ENCODE measurements at places on chromosomes 6 and 20.

- no peak for DNase-seq
Measured at GRCh38 chr20:64254156-64254555, 1.4 kb upstream of the PCMTD2 start.

GRCh38 chr20:1844325-1845162, 50.7 kb upstream of the SIRPA start:
- peak; percentile 75 for DNase-seq

- DNase-seq, result no peak
Measured at GRCh38 chr20:3994125-3994524, 21.2 kb downstream of the RNF24 start.

DNA sequence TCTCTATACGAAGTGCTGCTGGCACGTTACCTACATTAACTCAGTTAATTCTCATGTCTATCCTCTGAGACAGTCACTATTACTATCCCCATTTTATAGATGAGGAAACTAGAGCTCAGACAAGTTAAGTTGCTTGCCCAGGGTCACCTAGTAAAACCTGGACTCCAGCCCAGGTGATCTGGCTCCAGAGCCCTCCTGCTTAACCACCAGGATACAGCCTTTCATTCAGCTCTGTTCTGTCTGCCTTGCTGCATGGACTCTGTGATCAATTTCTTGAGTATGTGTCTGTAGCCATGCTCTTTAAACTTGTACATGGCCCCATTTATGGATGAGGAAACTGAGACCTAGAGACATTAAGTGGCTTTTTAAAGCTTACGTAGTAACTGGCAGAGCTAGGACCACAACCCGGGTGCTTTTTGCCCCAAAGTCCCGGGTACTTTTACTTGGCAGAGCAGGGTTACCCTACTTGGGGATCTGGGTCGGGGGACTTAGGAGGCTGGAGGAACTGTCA, 4.7 kb downstream of the CDKN1A start:
- peak; percentile 12 for DNase-seq

- DNase-seq, result no peak
Measured at GRCh38 chr6:88910922-88911778, 52.3 kb downstream of the RNGTT start.

DNA sequence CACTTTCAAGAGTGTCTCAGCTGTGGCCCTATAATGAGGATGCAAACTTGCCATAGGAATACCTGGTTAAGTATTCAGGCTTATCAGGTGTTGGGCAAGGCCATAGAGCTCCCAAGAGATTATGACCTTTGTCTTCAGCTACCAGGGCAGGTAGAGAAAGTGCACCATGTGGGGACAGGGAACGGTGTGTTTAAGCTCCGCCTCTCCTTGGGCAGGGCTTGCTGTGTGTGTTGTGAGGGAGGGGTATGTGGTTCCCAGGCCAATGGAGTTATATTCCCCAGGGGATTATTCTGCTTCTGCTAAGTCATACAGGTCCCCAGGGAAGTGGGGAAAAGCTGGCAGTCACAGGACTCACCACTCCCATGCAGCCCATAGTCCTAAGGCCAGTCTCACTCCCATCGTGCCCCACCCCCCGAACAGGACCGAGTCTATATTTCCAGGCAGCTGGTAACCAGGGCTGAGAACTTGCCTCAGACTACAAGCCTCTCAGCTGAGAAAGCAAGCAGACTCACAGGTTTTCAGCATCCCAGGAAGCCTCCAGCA, 660.2 kb downstream of the HTR1B start:
- DNase-seq, result no peak

- no peak for DNase-seq
Measured at GRCh38 chr6:14505401-14505800, 387.8 kb downstream of the CD83 start.

DNA sequence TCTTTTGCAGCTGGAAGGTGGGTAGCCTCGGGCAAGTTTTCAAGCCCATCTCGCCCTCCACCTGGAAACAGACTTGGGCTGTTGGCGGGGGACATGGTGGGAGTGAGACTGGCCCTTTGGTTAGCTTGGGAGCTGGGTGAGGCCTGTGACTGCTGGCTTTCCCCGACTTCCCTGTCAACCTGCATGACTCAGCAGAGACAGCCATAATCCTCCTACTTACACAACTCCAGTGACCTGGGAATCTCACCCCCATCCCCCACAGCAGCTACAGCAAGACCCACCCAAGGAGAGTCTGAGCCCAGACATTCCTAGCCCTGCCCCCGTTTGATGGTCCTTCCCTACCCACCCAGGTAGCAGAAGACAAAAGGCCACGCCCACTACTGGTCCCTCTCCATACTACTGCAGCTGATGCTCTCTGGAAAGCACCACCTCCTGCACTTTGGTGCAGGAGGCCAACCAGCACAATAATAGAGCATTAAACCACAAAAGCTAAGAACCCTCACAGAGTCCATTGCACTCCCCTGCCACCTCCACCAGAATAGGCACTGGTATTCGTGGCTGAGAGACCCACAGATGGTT, 188.4 kb downstream of the TRDN start:
- no peak for DNase-seq

- DNase-seq, result no peak
Measured at GRCh38 chr6:24721461-24722215, 2.7 kb upstream of the C6orf62 start.
